ENCODE measurements at places on chromosomes 1 and 21.
A peak's percentile ranks its signal among the peaks of the same experiment; 100 is the strongest.

DNA sequence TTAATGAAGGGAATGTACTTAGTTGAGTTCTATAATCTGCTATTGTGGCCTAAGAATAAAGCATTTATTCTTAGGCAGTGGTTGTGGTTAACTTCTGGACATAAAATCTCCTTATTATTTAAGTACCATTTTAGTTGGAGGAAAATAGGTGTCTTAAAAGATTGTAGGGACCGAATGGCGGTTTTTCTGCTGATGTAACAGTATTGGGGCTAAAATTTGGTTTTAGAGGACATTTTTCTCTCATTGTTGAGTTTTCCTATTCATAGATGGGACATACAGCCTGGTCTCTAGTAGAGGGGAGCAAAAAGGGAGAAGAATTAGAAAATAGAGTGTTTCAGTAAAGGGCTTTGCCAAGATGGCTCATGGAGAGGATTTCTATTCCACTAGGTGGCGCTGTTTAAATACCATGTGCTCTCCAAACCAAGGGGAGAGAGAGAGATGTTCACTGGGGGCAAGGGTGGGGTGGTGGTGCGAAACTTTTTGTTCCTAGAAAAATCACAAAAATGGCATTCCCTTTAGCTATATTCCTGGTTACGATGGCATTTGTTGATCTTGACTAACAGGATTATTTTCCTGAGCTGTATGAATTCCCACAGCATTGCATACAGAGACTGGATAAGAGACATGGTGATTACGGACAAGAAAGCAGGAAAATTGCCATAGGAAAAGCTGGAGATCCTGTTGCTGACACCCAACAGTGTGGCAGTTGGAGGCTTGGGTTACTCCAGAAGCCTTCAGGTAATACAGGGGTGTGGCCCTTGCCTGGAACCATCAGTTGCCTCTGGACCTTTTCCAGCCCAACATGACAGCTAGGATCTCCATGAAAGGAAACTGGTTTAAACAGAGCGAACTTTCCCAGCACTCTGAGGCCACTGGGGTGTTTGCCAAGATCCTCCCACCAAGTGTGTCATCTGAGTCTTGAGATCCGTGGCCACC lies 18.2 kb upstream of the FCGR2A start:
- peaks cover 28% of the 10 kb centered on the region for H3K27me3 ChIP-seq
- peak; percentile 42 for DNase-seq
- no peaks in the 10 kb centered on the region for H3K36me3 ChIP-seq
- no peaks in the 10 kb centered on the region for H3K4me1 ChIP-seq
- H3K4me3 ChIP-seq: no peak overlapping the region
- H3K27ac ChIP-seq: no peak overlapping the region

DNA sequence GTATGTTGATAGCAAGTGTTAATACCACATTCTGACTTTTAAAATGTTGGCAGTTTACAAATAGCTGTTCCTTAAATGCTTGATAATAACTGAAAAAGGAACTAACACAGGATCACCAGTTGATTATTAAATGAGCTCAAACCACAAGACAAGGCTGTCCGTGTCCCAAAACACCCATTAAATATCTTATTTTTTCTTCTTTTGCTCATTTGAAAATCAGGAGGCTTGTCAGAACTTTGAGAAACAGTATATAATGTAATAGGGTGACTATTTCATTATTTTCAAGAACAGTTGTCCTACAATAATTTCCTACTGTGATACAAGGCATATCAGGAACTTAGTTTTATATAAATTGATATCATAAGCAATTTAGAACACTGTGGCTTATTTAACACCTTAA lies 2.7 kb downstream of the CDKN2C start:
- H3K27ac ChIP-seq: peak overlapping the region; percentile 73
- no peak for DNase-seq
- no peaks in the 10 kb centered on the region for H3K27me3 ChIP-seq
- peak overlapping the region; percentile 97 for H3K4me3 ChIP-seq
- peaks cover 35% of the 10 kb centered on the region for H3K4me1 ChIP-seq

DNA sequence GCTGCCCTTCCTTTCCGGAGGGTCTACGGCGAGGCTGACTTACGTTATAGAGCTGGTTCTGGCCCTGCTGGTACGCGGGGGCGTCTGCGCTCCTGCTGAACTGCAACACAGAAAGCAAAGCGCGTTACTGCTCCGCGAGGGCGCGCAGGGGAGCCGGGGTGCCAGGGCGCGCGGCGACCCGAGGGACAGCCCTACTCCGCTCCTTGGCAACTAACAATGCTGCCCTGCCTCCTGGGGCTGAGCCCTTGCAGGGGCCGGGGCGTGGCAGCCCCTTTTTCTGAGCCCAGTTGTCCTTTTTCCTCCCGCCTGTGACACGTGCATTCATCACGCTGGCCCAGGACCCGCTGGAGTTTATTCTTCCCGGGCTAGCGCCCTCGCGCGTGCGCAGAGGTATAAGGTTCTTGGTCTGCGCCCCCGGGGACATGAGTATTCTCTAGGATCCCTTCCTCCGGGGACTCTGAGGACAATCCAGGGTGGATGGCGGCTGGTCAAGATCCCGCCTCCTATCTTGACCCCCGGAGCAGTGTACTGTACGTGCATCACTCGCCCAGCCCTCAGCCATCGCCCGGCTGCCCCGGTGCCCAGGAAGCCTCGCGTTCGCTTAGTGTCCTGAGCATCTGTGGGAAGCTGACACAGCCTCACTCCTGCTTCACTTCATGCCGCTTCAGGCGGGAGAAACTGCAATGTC lies 78.9 kb downstream of the CD247 start:
- DNase-seq: no peak
- no peaks in the 10 kb centered on the region for H3K4me1 ChIP-seq
- H3K27ac ChIP-seq: no peak overlapping the region
- no peaks in the 10 kb centered on the region for H3K27me3 ChIP-seq
- H3K36me3 ChIP-seq: peaks cover 89% of the 10 kb centered on the region
- no peak overlapping the region for H3K4me3 ChIP-seq

GRCh38 chr1:172324086-172324485 lies 96.4 kb upstream of the C1orf105 start:
- peaks cover 3% of the 10 kb centered on the region for H3K27me3 ChIP-seq
- H3K36me3 ChIP-seq: no peaks in the 10 kb centered on the region
- H3K27ac ChIP-seq: no peak overlapping the region
- H3K4me3 ChIP-seq: no peak overlapping the region
- no peaks in the 10 kb centered on the region for H3K4me1 ChIP-seq

DNA sequence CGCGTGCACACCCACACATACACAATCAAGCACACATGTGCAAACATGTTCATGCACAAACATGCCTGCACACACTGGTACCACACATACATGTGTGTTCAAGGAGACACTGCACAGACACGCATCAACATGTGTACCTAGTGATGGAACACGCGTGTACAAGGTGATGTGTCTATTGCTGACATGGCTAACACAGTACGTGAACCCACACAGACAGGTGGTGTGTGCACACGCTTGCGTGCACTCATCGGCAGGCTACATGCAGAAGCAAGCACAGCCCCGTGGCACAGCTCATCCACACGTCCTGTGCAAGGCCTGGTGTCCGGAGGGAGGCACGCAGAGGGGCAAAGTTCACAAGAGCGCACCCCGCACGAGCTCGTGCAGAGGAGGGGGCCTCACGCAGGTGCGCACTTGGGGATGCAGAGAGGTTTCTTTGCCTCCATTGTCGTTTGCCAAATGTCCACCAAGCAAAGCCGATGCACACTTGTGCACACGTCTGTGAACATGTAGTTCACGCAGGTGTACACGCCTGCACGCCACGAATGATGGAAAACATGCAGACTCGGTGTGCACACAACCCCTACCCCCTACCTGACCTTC lies 969 bp downstream of the ACAP3 start:
- peaks cover 30% of the 10 kb centered on the region for H3K36me3 ChIP-seq
- H3K27ac ChIP-seq: peak overlapping the region; percentile 67
- no peak for DNase-seq
- H3K4me1 ChIP-seq: peaks cover 46% of the 10 kb centered on the region
- peak overlapping the region; percentile 91 for H3K4me3 ChIP-seq

- H3K4me3 ChIP-seq: no peak overlapping the region
- H3K4me1 ChIP-seq: peaks cover 13% of the 10 kb centered on the region
- H3K36me3 ChIP-seq: peaks cover 60% of the 10 kb centered on the region
- peak; percentile 20 for DNase-seq
- no peaks in the 10 kb centered on the region for H3K27me3 ChIP-seq
Observed at GRCh38 chr1:112614460-112615065, 4.4 kb downstream of the ST7L start.

GRCh38 chr1:116284819-116285390 lies 88.1 kb upstream of the ATP1A1 start:
- no peak overlapping the region for H3K27ac ChIP-seq
- DNase-seq: no peak
- no peak overlapping the region for H3K4me3 ChIP-seq
- H3K4me1 ChIP-seq: no peaks in the 10 kb centered on the region

DNA sequence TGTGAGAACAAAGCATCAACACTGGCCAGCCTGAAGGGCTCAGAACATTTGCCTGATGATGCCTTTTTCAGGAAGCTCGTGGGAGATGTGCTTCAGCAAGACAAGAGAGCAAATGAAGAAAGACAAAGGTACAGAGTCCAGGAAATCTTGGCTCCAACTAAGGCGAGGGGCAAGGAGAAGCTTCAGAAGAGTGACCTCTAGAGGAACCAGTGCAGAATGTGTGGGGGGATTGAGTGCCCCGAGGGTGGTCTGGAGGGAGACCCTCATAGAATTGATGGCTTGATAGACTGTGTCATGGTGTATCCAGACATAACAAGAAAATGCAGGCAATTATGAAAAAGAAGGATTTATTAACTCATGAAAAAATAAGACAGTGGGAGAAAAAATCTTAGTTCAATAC lies 15.3 kb upstream of the NLRP3 start:
- DNase-seq: no peak
- H3K27me3 ChIP-seq: no peaks in the 10 kb centered on the region
- no peak overlapping the region for H3K27ac ChIP-seq

- no peak for DNase-seq
- H3K4me3 ChIP-seq: no peak overlapping the region
- no peaks in the 10 kb centered on the region for H3K4me1 ChIP-seq
- H3K36me3 ChIP-seq: peaks cover 99% of the 10 kb centered on the region
- no peak overlapping the region for H3K27ac ChIP-seq
Observed at GRCh38 chr1:17423781-17424245, 15.7 kb downstream of the RCC2 start.

DNA sequence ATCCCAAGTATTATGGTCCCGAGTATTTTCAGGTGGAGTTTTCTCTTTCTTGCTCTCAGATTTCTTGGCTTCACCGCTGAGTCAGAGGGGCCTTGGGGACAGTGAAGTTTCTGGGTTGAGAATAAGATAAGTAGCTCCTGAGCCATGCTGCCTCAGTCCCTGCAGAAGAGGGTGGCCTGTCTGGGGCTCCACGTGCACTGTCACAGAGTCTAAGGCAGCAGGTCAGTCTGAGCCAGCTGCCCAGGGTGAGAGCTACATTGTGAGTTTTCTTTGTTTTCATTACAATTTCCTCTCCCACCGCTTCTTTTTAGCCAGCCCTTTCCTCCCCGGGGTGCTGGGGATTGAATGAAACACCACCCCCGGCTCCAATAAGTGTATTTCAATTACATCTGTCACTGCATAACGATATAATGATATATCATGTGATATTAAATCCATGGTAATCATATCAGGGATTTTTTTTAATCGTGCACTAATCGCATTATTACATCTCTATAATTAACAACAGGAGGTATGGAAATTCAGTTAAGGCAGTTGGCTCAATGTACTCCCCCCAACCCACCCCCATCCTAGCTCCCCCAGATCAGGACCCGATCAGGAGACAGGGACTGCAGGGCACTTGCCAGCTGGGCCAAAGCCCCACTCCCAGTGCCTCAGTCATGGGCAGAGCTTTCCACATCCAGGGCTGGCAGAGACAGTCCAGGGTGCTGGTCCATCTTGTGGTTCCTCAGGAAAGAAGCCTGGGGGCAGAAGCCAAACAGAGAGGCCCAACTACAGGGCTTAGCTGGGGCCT lies 43.7 kb downstream of the DMAP1 start:
- peaks cover 16% of the 10 kb centered on the region for H3K36me3 ChIP-seq
- DNase-seq: no peak
- H3K4me1 ChIP-seq: no peaks in the 10 kb centered on the region

DNA sequence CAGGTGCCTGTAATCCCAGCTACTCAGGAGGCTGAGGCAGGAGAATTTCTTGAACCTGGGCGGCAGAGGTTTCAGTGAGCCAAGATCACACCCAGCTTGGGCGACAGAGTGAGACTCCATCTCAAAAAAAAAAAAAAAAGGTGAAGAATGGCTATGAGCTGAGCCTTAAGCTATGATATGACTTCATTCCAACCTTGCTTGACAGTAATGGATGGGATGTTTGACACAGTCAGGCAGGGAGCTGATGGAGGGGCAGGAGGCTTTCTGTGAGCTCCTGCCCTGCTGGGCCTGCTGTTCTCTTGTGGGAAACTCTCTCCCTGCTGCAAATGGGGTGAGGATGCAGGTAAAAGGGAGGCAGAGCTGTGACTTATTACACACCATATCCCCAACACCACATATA lies 27.6 kb downstream of the NCF2 start:
- H3K27me3 ChIP-seq: no peaks in the 10 kb centered on the region
- no peak overlapping the region for H3K27ac ChIP-seq
- no peaks in the 10 kb centered on the region for H3K4me1 ChIP-seq

DNA sequence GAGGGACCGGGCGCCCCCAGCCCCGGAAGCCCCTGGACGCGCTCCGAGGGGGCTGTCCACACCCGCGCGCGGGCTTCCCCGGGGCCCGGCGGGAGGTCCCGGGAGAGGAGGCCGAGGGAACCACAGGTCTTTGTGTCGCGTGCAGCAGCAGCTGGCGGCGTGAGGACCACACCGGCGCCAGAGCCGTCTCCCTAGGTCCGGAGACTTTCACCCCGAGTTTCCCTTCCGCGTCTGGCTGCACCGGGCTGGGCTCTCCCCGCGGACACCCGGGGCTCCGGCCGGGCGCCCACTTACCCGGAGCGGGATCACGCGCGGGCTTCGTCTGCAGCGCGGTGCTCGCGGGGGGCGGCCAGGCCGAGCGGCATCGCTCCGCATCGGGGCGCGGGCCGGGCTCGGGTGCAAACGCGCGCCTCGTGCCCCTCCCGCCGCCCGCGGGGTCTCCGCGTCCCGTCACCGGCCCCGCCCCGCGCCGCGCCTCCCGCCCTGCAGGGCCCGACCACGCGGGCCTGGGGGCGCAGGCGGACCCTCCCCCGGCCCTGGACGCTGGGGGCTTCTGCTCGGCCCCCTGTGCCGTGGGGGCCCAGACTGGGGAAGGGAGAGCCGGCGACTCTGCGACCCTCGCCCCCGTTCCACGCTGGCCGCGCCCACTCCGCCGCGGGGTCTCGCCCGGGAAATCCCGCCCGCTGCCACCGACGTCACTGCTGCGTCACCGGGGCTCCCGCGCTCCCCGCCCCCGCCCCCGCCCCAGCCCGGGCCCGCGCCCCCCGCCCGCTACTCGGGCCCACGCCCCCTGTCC lies at the start of gene GNG4:
Gene GNG4 (minus strand): TSS at position 417 of the 796 bp plus-strand sequence. CDS start 65,946 bp downstream, outside the sequence.
- peaks cover 11% of the 10 kb centered on the region for H3K4me1 ChIP-seq
- no peak for DNase-seq
- no peaks in the 10 kb centered on the region for H3K36me3 ChIP-seq

DNA sequence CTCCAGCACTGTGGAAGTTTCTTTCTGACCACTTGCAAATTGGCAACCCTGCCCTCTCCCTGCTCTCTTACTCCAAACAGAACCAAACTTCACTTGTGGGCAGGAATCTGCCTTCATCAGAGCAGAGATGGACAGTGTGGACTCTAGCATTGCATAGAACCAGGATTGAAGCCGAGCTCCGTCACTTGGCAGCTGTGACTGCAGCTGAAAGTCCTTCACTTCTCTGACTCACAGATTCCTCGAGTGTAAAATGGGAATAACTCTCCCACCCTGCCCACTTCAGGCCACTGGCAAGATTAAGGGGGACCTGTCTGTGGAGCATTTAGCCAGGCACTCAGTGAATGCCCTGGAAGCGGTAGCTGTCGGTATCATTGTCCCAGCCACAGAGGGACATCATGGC lies 75.7 kb upstream of the ZBTB40 start:
- H3K27ac ChIP-seq: no peak overlapping the region
- H3K36me3 ChIP-seq: no peaks in the 10 kb centered on the region
- H3K4me1 ChIP-seq: no peaks in the 10 kb centered on the region
- H3K4me3 ChIP-seq: no peak overlapping the region
